ENCODE measurements at places on chromosomes 2 and 18. TPM values are rescaled to one million over a fixed set of nuclear protein-coding genes. Genes with fewer than 3 reads are reported as not detected.

GRCh38 chr2:221431477-221431876, 140.6 kb downstream of the EPHA4 start:
- no peak overlapping the region for H3K4me3 ChIP-seq
- no peak overlapping the region for H3K27ac ChIP-seq
- no peaks in the 10 kb centered on the region for H3K4me1 ChIP-seq

Gene RNF181
- 91.1 TPM for total RNA-seq

- no peak overlapping the region for H3K27ac ChIP-seq
- H3K27me3 ChIP-seq: no peaks in the 10 kb centered on the region
- no peak overlapping the region for H3K4me3 ChIP-seq
Observed at GRCh38 chr2:109660046-109660860, 46.1 kb downstream of the SOWAHC start.

- H3K27me3 ChIP-seq: no peaks in the 10 kb centered on the region
- 0 out of 2 replicates have a peak, but pooled peaks cover 1% of the 10 kb centered on the region for H3K4me1 ChIP-seq
- H3K4me3 ChIP-seq: no peak overlapping the region
- no peaks in the 10 kb centered on the region for H3K36me3 ChIP-seq
Observed at GRCh38 chr2:168894101-168894500, 3.9 kb upstream of the SPC25 start.

- no peaks in the 10 kb centered on the region for H3K27me3 ChIP-seq
- H3K27ac ChIP-seq: no peak overlapping the region
- no peak overlapping the region for H3K4me3 ChIP-seq
- DNase-seq: no peak
- H3K4me1 ChIP-seq: no peaks in the 10 kb centered on the region
- no peaks in the 10 kb centered on the region for H3K36me3 ChIP-seq
Observed at GRCh38 chr2:7825591-7826312, 856.1 kb upstream of the ID2 start.

Gene GALR1
- total RNA-seq: not detected

Gene IL1R2
- not detected for total RNA-seq

DNA sequence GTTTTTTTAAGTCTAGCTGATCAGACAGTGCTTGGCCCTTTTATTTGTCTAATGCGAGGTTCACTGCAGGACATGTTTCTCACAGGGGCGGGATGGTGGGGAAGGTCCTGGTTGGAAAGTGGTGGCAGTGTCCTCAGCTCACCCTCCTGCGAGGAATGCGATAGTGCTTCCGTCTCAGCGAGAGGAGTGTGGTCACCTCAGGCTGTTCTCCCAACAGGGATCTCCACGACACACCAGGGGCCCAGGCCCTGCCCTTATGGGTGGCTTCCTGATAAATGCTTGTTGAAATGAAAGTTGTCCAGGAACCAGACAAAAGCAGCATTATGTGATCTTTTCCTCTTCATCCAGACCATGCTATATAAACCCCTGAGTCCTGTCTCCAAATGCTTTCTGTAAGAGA, 70.1 kb downstream of the BOLA3 start:
- H3K36me3 ChIP-seq: peaks cover 13% of the 10 kb centered on the region
- peak; percentile 43 for DNase-seq
- H3K4me1 ChIP-seq: no peaks in the 10 kb centered on the region
- H3K27ac ChIP-seq: no peak overlapping the region
- H3K27me3 ChIP-seq: no peaks in the 10 kb centered on the region

Gene KCNIP3
- not detected for total RNA-seq

GRCh38 chr2:10188729-10189305, 66.3 kb downstream of the RRM2 start:
- peaks cover 7% of the 10 kb centered on the region for H3K4me1 ChIP-seq
- no peak overlapping the region for H3K4me3 ChIP-seq
- no peaks in the 10 kb centered on the region for H3K36me3 ChIP-seq
- no peaks in the 10 kb centered on the region for H3K27me3 ChIP-seq

DNA sequence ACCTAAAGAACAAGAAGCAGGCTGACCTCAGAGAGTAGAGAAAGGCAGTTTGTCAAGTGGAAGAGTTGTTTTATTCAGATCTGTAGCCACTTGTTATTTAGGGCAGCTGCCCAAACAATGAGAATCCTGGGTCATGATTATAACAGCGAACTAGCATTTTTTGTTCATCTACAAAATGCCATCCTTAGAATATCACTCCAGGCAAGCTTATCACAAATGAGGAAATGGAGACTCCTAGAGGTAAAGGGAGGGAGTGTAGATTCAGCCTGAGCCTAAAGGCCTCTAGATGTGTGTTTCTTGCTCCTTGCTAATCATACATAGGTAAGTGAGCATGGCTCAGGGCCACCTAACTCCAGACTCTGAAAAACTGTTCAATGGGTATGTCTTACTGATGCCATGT, 126.1 kb downstream of the HNMT start:
- H3K4me3 ChIP-seq: no peak overlapping the region
- DNase-seq: peak; percentile 9
- peaks cover 6% of the 10 kb centered on the region for H3K4me1 ChIP-seq
- no peaks in the 10 kb centered on the region for H3K36me3 ChIP-seq
- H3K27ac ChIP-seq: no peak overlapping the region

DNA sequence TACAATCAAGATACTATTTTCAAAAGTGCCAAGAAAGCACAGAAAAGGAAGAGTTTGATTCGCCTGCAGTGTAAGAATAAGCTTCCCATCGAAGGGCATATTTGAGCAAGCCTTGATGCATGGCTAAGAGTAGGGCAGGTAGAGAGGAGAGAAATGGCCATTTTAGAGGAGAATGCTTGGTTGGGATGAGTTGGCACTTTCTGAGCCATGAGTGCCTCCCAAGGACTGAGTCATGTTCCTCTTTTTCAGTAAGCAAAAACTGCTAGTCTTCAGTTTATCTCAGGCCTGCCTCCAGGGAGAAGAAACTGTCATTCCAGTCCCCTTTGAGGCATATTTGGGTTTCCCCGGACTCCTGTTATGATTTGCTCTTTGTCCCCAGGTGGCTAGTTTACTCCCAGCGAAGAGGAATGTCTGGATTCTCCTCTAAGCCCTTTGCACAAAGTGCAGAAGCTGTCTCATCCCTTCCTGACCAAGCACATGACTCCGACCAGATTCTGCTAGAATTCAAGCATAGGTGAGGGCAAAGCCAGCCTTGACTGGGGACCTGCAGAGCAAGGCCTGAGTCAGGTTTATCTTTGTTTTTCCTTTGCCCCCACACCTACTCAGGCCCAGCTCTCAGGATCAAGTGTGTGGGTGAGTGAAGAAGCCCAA, 115.2 kb downstream of the TTC32 start:
- H3K4me3 ChIP-seq: no peak overlapping the region
- H3K4me1 ChIP-seq: peaks cover 20% of the 10 kb centered on the region
- no peak overlapping the region for H3K27ac ChIP-seq
- DNase-seq: no peak

Gene FARSB
- 78.9 TPM for total RNA-seq

Gene CCDC121
- 8.4 TPM for total RNA-seq

Gene SCTR
- not detected for total RNA-seq

GRCh38 chr2:68935471-68935870, 17.2 kb downstream of the GKN2 start:
- H3K4me1 ChIP-seq: no peaks in the 10 kb centered on the region
- H3K27ac ChIP-seq: no peak overlapping the region
- H3K27me3 ChIP-seq: no peaks in the 10 kb centered on the region
- no peaks in the 10 kb centered on the region for H3K36me3 ChIP-seq

GRCh38 chr2:46378616-46379015, 81.4 kb downstream of the EPAS1 start:
- H3K4me1 ChIP-seq: peaks cover 19% of the 10 kb centered on the region
- no peaks in the 10 kb centered on the region for H3K27me3 ChIP-seq
- DNase-seq: no peak
- 0 out of 2 replicates have a peak, but pooled peaks cover 2% of the 10 kb centered on the region for H3K36me3 ChIP-seq
- H3K27ac ChIP-seq: no peak overlapping the region
- no peak overlapping the region for H3K4me3 ChIP-seq

DNA sequence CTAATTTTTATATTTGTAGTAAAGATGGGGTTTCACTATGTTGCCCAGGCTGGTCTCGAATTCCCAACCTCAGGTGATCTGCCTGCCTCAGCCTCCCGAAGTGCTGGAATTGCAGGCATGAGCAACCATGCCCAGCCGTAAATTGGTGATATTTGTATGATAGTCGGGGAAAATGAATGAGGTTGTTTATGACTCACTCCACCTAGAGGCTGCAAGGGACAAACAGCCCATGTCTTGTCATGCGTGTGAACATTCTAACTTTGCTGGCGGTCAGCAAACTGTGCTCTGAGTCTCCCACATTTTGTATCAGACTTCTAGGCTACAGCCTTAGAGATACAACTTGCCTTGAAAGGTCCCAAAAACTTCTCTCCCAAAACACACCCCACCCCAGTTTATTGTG, 133.5 kb upstream of the DTNA start:
- no peaks in the 10 kb centered on the region for H3K36me3 ChIP-seq
- no peak overlapping the region for H3K4me3 ChIP-seq
- no peak for DNase-seq
- no peaks in the 10 kb centered on the region for H3K27me3 ChIP-seq
- H3K27ac ChIP-seq: no peak overlapping the region

- H3K36me3 ChIP-seq: no peaks in the 10 kb centered on the region
- DNase-seq: no peak
- no peaks in the 10 kb centered on the region for H3K27me3 ChIP-seq
- no peak overlapping the region for H3K27ac ChIP-seq
Observed at GRCh38 chr18:59593291-59593717, 103.9 kb downstream of the CCBE1 start.

DNA sequence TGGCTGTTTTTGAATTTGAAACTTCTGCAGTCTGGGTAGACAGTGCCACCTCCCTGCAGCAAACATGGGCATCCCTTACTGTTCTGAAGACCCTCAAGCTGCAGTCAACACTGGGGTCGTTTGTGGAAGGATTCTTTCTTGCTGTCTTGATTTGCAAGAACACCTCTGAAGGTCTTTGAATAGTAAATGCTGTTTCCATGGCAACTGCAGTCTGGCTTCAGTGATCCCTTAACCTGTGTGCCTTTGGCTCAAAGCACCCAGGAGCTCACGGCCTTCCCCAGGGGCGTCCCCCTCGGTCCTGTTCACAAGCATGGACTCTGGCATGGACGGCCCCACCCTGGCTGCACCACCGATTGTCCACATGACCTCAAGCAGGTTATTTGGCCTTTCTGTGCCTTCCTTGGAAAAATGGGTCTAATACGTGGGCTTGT, 38.3 kb downstream of the LRRFIP1 start:
- H3K27me3 ChIP-seq: no peaks in the 10 kb centered on the region
- peaks cover 56% of the 10 kb centered on the region for H3K4me1 ChIP-seq
- DNase-seq: no peak
- no peak overlapping the region for H3K4me3 ChIP-seq
- no peak overlapping the region for H3K27ac ChIP-seq

DNA sequence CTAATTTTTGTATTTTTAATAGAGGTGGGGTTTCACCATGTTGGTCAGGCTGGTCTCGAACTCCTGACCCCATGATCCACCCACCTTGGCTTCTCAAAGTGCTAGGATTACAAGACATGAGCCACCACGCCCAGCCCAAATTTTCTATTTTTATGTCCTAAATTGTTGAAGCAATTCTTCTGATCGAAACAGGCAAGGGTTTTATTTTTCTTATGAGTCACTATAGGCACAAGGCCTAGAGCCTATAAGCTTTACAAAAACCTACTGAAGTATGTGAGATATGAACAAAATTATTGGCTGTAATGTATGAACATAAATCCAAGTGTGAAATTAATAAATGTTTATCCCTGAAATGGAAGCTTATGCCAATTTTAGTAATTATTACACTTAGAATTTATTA, 464.2 kb upstream of the NRP2 start:
- no peaks in the 10 kb centered on the region for H3K36me3 ChIP-seq
- no peaks in the 10 kb centered on the region for H3K27me3 ChIP-seq
- no peak for DNase-seq

DNA sequence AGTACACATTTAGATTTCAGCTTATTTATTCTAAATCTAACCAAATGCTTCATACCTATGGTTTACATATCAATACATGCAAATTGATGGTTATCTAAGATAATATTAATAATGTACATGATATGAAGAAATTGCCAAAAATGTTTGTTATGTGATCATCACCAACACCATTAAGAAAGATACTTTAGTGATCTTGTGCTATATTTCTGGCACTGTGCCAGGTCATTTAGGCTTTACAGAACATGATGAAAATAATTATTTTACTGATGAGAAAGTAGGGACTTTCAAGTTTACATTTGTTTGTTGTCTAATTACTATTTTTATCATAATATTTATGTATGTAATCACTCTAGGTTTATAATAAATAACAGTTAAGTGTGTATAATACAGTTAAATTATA, 158.3 kb downstream of the GULP1 start:
- H3K4me1 ChIP-seq: no peaks in the 10 kb centered on the region
- no peak overlapping the region for H3K27ac ChIP-seq
- DNase-seq: peak; percentile 45
- H3K36me3 ChIP-seq: peaks cover 2% of the 10 kb centered on the region
- no peaks in the 10 kb centered on the region for H3K27me3 ChIP-seq
- H3K4me3 ChIP-seq: no peak overlapping the region
